ENCODE measurements at places on chromosomes 5 and 9.

DNA sequence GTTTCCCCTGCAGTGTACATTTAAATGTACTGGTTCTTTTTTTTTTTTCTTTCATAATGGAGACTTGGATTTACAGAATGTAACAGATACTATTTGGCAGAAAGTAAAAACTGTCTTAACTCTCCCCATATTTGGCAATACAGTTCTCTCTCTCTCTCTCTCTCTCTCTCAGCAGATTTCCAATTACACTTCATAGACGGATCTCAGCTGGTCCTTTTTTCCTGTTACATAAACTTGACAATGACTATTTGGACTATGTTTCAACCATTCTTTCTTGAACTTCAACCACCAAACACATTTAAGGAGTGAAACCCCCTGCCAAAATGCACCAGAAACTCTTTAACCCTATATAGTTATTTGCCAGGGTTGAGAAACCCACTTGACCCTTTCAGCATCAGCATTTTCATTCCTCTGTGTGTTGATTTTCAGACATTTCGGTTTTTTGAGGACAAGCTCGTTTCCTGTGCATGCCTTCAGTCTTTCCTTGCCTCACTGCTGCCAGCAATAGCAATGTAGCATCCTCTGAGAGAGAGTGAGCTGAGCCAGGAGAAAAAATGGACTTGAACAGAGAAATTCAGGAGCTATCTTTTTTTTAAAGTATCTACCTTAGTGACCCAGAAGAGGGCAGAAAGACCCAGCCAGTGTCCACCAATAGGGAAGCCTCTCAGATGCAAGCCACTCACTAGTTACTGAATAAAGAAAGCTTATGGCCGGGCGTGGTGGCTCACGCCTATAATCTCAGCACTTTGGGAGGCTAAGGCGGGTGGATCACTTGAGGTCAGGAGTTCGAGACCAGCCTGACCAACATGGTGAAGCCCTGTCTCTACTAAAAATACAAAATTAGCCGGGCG, 26.0 kb upstream of the GNA14 start:
- no peak for DNase-seq

DNA sequence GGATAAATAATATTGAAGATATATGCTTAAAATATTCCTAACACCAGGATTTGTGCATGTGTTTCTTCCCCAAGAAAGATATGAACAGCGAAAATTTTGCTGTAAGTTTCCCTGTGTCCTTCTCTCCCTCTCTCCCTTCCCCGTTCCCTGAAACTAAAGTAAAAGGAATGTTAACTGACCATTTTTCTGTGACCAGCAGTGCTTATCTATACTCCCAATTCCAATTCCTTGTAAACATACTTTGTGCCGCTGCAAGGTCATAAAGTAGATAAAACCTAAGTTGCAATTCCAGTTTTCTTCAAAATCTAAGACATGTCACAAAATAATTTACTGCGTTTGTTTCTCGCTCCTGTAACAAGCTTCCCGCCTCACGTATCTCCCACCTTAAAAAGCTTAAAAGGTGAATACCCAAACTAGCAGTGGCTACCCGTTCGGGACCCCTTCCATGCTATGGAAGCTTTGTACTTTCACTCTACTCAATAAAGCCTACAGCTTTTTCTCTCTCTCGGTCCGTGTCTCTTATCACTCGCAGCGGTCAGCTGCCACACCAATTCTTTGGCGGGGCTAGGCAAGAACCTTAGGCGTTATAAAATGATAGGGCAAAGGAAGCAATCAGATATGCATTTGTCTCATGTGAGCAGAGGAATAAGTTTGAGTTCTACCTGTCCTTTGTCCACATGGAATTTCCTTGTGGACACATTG, 1798.0 kb downstream of the EFNA5 start:
- no peak for DNase-seq

GRCh38 chr9:88949961-88950340, 41.3 kb upstream of the S1PR3 start:
- DNase-seq, result no peak

DNA sequence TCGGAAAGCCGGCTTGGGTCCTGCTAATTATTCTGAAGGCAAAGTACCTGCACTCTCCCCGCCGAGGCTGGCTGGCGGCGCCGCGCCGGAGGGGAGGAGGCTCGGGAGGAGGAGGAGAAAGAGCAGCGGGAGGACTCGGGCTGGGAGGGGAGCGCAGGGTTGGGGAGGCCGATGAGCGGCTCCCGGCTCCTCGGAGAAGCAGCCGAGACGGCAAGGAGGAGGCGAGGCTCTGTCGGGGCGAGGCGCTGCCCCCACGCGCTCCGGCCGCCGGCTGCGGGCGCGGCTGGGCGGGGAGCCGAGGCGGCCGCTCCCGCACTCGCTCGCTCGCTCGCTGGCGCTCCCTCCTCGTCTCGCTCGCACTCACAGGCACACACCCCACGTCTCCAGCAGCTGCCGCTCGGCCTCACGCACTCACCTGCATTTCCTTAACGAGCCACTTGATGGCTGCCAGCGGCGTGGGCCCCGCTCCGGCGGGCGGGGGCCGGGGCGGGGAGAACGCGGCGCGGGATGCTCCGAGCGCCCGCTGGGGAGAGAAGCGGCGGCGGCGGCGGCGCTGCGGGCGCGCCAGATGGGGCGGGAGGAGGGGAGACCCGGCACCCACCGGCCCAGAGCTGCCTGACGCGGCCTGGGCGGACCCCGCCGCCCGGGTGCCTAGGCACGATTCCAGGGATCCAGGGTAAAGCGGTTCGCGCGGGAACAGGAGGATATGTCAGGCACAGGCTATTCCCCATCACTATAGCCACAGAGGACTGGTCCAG, at the start of gene PTPRD:
PTPRD (minus strand) TSS at position 362 of the 758 bp plus-strand sequence.
- DNase-seq, result no peak

DNA sequence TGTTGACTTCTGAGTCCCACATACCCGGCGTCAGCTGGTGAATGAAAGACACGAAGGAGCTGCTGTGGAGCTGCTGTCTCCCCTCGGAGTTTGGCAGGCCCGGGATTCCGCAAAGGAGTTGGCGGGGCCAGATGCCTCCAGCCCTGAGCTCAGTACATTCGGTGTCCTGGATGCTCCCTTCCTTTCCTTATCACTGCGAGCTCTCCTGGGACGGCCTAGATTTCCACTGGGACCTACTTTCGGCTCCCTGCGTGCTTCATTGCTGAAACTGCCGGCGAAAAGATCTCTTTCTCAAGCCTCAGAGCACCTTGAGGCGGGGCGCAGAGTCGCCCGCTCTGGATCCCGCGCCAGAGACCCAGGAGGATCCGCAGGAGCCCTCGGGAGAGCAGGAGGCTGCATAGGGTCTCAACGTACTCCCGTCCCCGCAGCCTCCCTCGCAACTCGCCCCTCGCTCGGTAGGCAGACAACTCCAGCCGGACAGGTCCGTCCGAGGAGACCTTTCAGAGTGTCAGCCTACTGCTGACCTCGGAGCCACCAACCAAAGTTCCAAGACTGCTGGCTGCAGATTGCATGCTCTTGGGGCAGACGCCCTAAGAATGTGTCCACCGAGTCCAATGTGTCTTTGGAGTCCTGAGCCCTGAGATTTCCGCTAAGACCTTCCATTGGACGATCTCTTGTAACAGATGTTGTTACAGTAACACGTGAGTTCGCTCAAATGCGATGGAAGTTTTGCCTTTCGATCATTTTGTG, 6.1 kb downstream of the ANXA2R start:
- DNase-seq, result no peak

DNA sequence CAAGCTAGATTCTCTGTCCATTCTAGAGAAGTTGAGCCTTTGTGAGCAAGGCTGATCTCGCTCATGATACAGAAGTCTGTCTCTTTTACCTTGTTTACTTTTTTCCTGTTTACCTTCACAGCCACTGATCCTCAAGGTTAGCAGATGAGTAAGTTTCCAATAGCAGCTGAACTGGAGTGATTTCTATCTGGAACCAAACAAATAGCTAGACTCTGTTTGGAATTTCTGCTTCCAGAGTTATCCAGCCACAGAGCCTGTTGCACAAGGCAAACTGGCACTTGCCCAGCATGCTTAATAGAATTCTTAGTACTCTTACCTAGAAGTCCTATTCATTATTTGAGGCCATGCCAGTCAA, 12.8 kb upstream of the PANK3 start:
- DNase-seq, result no peak

DNA sequence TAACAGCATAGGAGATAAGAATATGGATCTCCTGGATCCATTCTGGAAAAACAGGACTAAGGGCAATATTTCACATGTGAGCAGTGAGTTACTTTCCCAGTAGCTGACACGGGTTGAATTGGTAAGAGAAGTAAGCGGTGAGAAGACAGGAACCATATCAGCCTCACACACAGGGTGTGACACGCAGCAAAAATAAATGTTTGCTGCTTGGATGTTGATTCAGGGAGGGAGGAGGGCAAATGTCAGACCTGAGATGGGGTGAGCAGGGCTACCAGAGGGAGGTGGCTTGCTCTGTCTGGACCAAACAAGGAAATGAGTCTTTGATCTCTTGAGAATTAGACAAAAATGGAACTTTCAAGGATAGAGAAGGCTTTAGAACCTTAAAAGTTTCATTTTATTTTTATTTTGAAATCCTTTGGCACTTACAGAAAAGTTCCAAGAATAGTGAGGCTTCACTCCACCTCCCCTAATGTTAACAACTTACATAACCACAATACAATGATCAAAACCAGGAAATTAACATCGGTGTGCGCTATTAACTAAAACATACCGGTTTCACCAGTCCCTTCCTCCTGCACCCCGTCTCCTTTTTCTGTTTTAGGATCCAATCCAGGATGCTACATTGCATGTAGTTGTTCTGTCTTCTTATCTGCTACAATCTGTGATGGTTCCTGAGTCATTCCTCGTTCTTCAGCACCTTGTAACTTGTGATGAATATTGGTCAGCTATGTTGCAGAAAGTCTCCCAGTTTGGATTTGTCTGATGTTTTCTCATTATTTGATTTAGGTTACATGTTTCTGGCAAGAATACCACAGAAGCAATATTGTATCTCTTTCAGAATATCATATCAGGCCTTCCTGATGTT, 20.5 kb upstream of the ARHGEF28 start:
- DNase-seq, result no peak

- DNase-seq, result no peak
Observed at GRCh38 chr5:3277590-3278196, 317.9 kb upstream of the IRX1 start.

DNA sequence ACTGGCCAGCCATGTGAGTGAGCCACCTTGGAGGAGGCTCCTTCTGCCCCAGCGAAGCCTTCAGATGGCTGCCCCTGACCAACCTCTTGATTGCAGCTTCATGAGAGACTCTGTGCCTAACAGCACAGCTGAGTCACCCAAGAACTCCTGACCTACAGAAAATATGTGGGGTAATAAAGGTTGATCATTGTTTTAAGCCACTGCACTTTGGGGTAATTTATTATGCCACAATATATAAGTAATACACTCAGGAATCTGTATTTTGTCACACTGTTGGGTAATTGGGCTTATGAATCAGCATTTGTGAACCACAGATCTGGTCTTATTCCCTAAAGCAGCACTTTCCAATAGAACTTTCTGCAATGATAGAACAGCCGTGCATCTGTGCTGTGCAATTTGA, 24.4 kb upstream of the VDAC1 start:
- DNase-seq, result no peak

GRCh38 chr5:169697511-169697890, 60.4 kb downstream of the DOCK2 start:
- no peak for DNase-seq

GRCh38 chr5:177475563-177476427, 2.4 kb upstream of the DBN1 start:
- DNase-seq, result no peak

GRCh38 chr9:75866273-75866871, 24.1 kb upstream of the PCSK5 start:
- no peak for DNase-seq
